ENCODE measurements at places on chromosomes 4 and X.
A peak's percentile ranks its signal among the peaks of the same experiment; 100 is the strongest.

DNA sequence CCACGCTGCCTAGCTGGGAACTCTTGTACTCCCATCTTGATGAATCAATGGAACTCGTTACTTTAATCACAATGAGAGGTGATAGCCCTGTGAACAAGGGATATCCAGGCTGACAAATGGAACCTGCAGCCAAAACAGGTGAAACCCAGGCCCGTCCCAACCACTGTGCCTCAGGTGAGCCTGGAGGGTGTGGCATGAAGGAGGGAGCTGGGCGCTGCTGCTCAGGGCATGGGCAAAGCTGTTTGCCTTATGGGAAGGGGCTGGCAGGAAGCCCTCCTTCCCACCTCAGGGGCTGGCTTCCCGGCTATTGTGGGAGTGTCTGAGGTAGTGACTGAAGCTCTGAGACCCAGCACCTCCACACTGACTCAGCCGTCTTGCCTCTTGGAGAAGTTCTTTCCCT is 209.4 kb upstream of the ATP6AP2 start:
- DNase-seq: no peak

GRCh38 chr4:153322791-153323190 is 21.7 kb upstream of the MND1 start:
- DNase-seq: no peak

DNA sequence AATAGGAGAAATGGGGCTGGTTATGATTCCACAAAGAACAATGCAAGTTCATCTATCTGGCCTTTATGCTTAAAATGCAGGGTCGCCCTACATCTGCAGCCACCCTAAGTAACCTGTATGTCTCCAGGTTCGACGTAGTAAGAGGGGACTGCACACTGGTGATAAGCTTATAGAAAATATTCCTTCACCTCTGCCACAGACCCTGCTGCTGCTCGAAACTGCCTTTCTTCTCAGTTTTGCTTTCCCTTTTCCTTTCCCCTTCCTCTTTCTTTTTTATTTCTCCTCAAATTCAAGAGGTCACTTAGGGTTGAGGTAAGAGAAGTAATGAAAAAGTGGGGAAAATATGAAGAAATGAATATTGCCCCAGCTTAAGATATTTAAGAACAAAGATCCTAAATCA is 123.5 kb downstream of the DCHS2 start:
- no peak for DNase-seq

- no peak for DNase-seq
Observed at GRCh38 chrX:39652336-39652735, 445.4 kb downstream of the BCOR start.

GRCh38 chr4:113117358-113117702 is 67.9 kb downstream of the ANK2 start:
- DNase-seq: peak; percentile 34

DNA sequence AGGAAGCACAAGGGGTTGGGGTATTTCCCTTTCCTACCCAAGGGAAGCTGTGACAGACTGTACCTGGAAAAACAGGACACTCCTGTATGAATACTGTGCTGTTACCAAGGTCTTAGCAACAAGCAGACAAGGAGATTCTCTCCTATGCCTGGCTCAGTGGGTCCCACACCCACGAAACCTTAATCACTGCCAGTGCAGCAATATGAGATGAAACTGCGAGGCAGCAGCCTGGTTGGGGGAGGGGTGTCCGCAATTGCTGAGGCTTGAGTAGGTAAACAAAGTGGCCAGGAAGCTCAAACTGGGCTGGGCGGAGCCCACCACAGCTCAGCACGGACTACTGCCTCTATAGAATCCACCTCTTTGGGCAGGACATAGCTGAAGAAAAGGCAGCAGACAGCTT is 197.7 kb downstream of the INPP4B start:
- no peak for DNase-seq

DNA sequence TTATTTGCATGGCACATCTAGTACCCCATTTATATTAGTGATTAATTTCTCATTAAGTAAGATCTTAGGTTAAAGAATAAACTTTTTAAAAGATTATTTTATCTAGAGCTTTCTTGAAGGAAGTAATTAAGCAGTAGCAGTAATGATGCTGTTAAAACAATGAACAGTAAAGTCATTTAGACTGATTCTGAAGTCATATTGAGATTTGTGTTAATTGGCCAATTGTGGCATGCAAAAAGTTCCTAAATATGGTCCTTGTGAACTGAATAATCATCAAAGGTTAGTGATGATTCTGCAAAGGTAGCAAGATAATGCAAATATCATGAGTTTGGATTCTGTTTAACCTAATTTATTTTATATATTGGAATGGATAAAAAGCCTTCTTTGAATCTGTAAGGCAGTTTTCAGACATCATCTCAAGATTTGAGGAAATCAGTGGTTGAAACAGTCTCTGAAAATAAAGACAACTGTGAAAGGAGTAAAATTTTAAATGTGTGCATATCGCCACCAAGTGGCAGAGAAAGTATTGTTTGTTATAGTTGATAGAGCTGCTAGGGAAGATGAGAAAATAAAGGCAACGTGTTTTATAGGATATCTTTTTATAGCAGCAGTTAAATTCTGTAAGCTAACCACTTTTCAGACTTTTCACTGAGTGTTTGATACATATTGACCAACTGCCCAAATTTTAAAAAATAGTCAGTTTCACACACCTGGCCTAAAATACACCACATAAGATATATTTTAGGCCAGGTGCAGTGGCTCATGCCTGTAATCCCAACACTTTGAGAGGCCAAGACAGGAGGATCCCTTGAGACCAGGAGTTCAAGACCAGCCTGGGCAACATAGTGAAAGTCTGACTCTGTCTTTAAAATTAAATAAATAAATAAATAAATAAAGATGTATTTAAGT is 79.6 kb downstream of the CCKAR start:
- peak; percentile 60 for DNase-seq

DNA sequence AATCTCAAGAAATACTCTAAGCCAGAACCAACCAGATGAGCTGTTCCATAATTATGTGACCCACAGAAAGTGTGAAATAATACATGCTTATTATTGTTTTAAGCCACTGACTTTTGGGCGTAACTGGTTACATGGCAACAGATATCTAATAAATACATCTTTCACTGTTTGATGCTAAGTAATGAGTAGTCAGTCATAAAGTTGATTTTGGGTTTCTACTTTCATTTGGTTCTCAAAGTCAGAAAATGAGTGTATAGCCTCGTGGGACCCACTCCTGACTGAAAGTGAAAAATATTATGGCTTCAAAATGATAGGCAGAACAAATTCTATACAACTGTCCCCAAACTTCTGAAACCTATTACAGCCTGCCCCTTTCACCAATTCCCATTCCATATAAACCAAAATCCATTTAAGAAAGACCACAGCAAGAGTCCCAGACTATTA is 88.0 kb upstream of the CBR4 start:
- no peak for DNase-seq

DNA sequence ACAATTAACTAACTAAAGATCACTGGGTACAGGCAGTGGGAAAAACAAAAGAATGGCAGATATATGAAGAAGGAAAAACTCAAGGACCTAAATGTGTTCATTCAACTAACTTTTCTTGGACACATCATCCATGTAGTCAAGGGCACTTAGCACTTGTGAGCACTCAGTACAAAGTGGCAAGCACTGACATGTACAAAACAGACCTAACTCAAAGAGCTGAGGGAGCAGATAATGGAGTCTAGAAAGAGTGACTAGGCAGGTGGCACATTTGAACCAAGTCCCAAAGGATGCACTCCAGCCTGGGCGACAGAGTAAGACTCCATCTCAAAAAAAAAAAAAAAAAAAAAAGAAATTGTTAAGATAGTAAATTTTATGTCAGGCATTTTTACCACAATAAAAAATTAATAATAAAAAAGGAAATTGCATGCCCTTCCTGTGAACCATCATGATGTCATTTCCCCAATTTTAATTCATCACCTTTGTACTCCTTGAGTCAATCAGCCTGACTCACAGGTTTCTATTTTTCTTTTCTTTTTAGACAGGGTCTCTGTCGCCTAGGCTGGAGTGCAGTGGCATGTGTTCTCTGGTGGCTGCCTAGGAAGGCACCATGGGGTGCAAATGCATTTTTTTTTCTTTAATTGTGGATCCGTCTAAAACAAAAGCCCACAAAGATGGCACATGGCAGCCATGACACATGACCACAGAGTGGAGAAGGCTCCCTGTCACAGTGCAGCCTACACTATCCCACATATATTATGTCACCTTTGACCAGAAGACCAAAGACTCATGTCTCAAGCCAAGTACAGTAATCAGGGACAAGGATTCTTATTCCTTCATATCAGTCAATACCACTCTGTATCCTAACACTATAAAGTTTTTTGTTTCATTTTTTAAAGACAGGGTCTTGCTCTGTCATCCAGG is 91.9 kb downstream of the CHST7 start:
- no peak for DNase-seq

- DNase-seq: no peak
Observed at GRCh38 chrX:48472851-48473703, 2.9 kb upstream of the FTSJ1 start.

GRCh38 chr4:54728368-54728767 is 70.6 kb downstream of the KIT start:
- no peak for DNase-seq

DNA sequence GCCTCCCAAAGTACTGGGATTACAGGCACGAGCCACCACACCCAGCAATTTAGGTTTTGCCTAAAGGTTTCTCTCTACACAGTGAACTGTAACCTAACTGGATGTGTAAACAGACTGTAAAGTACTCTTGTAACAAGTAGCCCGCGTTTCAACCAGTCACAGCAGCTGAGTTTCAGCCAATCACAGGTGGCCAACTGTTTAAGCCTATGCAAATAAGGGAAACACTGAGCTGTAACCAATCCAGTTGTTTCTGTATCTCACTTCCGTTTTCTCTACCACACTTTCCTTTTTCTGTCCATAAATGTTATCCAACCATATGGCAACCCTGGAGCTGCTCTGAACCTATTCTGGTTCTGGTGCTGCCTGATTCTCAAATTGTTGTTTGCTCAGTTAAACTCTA is 59.9 kb downstream of the DIPK2B start:
- DNase-seq: no peak

DNA sequence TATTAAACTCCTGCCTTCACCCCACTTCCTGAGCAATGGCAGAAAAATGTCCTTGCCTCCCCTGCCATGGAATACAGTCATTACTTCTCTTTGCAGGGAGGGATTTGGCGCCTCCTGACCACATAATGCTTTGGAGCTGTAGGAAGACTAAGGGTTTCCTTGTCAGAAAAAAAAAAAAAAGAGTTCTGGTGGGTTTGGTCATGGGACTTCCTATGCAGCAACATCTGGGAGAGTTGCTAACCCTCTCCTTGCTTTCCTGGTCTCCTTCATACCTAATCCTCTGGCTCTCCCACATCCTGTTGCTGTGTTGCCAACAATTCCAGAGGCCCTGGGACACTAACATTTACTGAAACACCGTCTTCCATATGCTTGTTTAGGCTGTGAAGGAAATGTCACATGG is 75.1 kb upstream of the MBNL3 start:
- no peak for DNase-seq

DNA sequence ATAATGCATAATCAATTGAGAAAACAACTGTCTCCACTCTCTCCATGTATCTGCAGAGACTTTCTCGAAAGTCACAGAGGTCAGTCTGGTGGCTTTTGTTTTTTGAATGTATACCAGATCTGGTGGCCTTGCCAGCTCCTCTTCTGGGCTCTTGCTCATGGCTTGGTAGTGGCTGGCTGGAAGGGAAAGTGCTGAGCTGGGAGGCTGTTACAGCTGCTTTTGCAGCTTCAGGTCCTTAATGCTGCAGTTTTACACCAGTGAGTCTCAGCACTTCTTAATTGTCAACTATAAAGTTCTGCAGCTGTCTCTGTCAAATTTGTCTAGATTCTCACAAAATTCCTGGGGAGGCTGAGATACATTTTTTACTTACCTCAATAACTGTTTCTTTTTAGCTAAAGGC is 390.0 kb downstream of the GRXCR1 start:
- DNase-seq: no peak

- no peak for DNase-seq
Observed at GRCh38 chr4:85673540-85673939, 198.6 kb downstream of the ARHGAP24 start.

GRCh38 chr4:122329876-122330565 is 48.8 kb upstream of the ADAD1 start:
- no peak for DNase-seq

DNA sequence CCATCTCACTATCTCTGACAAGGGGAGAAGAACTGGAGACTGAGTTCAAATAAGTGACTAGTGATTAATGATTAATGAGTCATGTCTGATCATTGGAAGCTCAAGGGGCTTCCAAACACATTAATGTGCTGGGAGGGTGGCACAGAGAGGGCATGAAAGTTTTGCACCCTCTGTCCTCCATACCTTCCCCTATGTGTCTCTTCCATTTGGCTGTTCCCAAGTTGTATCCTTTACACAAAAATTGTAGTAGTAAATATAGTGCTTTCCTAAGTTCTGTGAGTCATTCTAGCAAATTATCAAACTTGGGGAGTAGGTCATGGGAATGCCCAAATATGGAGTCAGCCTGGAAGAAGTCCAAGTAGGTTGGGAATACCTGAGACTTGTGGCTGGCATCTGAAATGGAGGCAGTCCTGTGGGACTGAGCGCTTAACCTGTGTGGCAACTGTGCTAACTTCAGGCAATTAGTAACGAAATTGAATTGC is 4.1 kb upstream of the FAM200B start:
- no peak for DNase-seq

- no peak for DNase-seq
Observed at GRCh38 chrX:79444694-79445210, 77.6 kb upstream of the ITM2A start.

- no peak for DNase-seq
Observed at GRCh38 chr4:140666889-140667614, 89.1 kb downstream of the TBC1D9 start.

DNA sequence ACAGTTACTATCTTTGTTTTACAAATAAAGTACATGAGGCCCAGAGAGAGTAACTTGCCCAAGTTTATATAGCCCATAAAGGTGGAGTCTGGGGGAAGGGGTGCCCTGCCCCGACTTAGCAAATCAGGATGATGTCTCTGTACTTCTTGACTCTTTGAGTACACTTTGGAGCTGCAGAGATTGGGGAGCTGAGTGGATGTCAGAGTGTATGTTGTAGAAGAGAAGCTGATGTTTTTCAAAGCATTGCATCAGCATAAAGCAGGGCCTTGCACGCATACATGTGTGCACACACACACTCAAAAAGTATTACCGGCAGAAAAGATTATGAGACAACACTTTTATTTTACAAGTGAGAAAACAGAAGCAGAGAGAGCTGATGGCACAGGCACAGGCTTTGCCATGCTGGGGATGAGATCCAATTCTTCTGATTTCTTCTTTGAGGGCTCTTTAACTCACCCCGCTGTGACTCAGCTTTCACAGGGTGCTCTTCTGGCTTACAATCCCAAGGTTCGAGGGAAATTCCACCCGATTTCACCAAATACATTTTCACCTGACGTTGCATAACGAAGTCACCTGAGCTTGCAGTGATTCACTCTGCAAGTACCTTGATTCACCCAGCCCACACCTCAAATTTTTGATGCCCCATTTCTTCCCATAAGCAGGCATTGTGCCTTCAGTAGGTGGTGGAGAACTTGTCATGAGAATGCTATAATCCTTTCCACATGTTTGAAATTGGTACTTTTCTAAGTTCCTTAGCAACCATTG is 292.8 kb upstream of the BOD1L1 start:
- no peak for DNase-seq

Data from cerebellum (tissue), 4 donors.